ENCODE measurements at places on chromosomes 7 and 10.

GRCh38 chr10:4981722-4982471, 18.7 kb downstream of the AKR1C1 start:
- peak; percentile 78 for DNase-seq

- peak; percentile 69 for DNase-seq
Observed at GRCh38 chr10:103451831-103452505, at the start of gene CALHM2. Gene CALHM2 (minus strand): TSS chr10:103452370. CDS start chr10:103449941, 2,429 bp downstream.

DNA sequence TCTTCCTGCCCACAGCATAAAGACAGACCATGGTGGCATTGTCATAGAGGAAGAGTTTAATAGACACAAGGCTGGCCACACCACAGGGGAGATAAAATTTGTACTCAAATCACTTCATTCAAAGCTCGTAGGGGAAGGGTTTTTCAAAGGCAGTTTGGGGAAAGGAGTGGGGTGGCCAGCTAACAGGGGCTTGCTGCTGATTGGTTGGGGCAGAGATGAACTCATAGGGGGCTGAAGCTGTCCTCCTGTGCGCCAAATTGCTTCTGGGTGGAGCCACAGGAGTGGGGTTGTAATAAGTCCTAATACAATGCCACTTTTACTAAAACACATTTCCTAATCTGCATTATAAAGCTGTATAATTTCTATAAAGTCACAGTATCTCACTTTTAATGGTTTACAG, 22.5 kb downstream of the PDZD8 start:
- DNase-seq = no peak

DNA sequence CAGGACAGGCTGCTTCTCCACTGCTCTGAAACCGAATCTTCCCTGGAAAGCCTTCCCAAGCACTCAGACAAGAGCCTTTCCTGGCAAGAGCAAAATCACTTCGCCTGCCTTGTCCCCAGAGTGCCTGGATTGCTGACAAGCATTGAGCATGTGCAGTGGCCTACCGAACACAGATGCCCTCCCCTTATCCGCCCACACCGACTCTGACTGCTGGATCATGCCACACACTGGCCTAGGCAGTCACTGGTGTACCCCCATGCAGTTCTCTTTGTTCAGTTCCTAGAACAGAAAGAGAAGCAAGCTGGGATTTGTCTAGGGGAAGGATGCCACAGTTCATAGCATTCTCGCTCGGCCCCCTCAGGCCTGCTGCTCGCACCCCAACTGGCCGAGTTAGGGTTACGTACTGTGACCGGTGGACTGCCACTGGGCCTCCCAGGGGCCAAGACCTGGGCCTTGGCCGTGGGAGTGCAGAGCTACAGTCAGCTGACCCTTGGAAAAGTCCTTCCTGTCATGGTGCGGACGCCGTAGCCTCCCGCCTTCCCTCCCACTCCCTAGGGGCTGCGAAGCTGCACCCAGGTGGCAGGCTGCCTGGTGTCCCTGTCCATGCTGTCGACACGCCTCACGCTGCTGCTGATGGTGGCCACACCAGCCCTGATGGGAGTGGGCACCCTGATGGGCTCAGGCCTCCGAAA, 6.9 kb downstream of the ABCB8 start:
- DNase-seq = no peak

GRCh38 chr10:120052964-120053702, 160.6 kb downstream of the SEC23IP start:
- no peak for DNase-seq

DNA sequence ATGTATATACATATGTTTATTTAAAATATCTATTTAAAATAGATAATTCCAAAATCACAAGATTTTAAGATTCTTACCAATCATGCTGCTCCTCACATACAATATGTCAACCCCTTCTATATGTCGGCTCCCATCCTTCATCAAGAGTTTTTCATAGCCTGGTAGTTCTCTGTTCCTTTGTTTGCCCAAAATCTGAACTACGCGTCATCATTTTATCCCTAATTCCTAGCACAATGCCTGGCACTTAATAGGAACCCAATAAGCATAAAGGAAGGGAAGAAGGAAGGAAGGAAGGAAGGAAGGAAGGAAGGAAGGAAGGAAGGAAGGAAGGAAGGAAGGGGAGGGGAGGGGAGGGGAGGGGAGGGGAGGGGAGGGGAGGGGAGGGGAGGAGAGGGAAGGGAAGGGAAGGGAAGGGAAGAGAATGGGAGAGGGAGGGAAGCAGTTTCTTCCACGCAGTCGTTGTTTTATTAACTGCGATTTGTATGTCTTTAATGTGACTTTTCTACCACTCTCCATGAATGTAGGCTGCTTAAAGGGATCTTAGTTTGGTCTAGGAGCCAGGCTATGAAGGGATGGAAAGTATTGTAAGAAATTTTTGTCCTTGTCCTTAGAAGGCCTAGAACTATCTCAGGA, 83.3 kb upstream of the PCGF5 start:
- DNase-seq = no peak

- DNase-seq = no peak
Observed at GRCh38 chr10:43273543-43273942, 6.7 kb upstream of the RASGEF1A start.

DNA sequence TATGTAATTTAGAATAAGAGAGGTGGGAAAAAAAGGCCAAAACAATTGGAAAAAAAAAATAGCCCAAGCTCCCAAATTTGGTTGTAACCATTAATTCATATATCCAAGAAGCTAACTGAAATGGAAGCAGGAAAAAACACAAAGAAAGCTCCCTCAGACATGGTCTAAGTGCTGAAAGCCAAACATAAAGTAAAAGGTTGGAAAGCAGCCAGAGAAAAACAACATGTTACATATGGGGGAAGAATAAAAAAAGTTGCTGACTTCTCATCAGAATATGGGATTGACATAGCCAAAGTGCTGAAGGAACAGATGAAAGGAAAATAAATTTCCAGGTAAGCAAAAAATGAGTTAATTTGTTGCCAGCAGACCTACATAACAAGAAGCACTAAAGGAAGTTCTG, 40.3 kb downstream of the PDZD8 start:
- no peak for DNase-seq

DNA sequence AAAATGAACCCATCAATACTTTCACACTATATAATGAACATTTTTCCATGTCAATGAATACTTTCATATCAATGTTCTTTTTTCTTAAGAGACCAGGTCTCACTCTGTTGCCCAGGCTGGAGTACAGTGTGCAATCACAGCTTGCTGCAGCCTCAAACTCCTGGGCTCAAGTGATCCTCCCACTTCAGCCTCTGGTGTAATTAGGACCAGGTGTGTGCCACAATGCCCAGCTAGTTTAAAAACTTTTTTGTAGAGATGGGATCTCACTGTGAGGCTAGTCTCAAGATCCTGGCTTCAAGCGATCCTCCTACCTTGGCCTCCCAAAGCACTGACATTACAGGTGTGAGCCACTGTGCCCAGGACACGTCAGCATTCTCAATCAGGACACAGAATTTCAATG, 85.2 kb downstream of the SH3PXD2A start:
- no peak for DNase-seq

DNA sequence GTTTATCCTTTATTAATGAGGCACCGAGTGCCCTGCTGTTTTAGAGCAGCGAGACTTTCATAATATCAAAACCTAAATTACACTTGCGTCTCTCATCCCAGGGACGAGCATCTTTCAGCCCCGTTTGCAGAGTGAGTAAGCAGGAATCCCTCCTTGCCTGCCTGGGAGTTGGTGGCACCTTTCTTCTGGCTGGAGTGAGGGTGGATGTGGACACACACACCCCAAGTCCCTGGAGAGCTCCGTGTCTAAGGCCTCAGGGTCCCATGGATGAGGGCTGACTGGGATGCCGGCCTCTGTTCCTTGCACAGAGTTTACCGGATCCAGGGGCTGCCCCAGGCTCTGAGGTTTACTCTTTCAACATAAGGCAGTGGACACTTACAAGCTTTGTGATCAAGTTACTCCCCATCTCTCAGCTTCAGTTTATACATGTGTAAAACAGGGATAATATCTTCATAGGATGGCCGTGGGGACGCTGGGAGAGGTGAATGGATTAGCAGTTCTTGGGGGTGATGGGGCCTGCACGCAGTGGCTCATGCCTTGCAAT, 24.5 kb downstream of the POLL start:
- no peak for DNase-seq

- no peak for DNase-seq
Observed at GRCh38 chr10:132464256-132465192, 67.5 kb downstream of the PWWP2B start.

GRCh38 chr7:130897515-130898419, 163.8 kb upstream of the KLF14 start:
- DNase-seq = no peak

DNA sequence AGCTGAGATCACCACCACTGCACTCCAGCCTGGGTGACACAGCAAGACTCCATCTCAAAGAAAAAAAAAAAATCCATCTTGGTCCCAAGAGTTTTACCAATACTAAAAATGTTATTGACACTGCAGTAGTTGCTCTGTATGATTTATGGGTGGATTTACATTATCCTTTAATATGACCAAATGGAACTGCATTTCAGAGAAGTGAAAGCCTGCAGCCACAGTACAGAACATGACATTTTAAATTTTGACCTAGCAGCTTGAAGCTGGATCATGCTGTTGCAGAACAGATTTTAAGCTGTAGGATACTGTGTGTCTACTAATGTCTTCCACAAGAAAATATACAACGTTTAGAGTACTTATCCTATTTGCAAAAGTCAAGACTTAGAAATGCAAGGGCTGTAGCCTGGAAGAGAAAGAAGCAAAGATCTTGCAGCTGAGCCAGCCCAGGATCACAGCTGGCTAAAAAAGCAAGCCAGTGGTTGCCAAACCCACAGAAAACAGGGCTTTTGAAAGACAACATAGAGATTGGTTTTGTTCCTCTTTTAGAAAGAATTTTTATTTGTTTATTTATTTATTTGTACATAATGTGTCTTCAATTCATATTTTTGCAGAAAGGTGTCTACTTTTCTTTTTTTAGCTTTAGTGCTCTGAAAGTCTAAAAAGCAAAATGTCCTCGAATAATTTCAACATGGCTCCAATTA, 55.2 kb upstream of the WNT16 start:
- peak; percentile 62 for DNase-seq
